ENCODE measurements at places on chromosomes 1 and 21.

DNA sequence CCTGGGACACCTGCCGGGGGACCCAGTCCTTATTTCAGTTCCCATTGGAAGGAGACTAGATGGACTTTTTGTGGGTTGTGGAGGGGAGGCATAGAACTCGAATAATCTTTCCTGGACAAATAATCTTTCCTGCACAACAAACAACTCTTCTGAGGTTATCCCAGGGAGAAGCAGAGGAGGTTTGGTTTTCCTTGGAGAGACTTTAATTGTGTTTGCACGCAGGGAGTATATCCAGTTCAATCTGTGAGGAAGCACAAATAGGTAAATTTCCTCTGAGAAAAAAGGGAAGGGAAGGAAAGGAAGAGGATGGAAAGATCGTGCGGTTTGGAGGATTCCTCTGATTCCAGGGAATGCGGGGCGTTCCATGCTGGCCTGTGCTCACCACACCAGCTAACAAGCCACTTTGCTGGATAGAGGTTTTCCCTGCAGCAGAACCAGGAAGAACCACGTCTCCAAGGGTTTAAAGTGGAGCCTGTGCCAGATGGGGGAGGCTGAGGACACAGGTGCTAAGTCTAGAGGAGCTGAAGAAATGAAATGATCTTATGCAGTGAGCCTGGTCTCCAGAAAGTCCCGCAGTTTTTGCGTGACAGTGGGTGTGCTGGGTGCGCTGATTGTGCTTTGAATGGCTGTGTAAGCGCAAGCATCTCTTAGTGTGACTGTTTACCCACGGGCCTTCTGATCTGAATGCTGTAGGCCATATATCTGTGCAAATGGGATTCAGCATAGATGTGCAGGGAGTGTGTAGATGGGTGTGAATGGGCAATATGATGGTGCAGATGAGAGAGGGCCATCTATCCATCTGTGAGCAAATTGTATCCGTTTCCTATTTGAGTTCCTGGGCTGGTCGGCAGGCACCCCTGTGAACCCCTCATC lies 7.6 kb downstream of the PAX7 start:
- no peak for DNase-seq

DNA sequence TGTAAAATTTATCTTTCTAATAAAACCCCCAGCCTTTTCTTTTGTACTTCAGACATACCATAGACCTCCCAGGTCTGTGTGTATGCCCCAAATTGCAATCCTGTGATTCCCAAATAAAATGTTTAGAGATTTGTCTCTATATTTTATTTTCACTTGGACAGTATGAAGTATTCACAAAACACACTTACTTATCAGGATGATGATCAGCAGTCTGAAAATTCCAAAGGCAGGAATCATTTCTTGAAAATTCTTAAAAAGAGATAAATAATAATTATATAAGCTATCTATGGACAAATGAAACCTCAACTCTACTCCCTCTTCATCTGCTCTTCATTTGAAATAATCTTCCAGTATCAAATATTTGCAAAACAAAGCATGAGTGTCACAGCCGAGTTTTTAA lies 11.6 kb upstream of the GJA9 start:
- no peak for DNase-seq

DNA sequence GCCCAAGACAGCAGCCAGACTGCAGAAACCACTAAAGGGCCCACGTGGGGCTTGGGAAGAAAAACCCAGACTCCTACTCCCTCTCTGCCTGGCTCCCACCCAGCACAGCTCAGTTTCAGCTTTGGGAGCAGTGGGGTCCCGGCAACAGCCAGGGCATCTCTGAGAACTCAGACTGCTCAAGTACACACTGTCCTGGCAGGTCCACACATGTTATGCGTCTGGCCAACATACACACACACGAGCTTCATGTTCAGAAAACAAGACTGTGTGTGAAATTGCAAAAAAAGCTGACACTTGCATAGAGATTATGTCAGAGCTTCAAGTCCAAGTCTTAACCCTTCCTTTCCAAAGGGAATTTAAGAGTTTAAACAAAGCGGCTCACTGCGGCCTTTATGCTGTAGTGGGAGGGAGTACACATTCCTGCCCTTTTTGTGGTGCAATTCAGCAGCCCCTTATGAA lies 136.6 kb upstream of the CD34 start:
- no peak for DNase-seq

DNA sequence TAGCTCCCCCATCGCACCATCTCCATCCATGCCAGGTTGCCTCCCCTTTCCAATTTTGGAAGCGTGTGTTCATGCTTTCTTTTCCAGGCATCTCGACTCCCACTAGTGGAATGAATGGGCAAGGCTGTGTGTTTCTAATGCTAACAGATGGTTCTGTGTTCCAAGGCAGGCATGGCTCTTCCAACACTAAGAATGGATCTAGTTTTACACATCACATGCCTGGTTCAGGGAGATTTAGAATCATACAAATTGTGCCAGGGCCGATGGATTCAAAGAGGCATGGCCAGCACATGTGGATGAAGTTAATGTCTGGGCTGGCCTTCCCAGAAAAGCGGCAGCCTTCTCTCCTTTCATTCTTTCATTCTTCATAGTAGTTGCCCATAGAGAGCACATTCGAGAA lies 438.7 kb downstream of the PRDM2 start:
- no peak for DNase-seq

- no peak for DNase-seq
These were observed 45.9 kb downstream of the CAMSAP2 start for GRCh38 chr1:200784576-200784975.

DNA sequence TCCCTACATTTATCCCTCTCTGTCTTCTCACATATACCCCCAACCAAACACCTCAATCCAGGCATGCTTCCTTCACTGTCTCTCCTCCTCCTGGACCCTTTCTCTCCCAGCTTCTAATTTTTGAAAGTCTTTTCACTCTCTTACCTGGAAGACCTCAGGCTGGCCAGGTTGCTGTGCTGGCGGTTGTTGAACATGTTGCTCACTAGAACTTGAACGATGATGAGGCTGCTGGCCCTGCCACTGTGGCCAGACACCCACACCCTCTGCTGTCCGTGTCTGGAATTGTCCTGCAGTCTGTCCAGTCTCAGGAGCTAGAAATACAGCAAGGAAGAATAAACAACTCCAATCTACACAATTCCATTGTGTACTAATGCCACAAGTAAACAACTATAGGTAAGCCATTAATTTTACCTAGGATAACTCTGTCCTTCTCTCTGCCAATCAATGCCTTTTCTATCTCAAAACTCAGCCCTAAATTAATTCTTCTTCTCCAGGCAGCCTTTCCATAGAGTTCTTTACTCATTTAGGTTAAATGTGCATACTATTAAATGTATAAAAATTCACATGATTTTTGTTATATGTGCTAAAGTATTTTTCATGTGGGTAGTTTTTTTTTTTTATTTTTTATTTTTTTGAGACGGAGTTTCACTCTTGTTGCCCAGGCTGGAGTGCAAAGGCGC lies 5.1 kb upstream of the CTSK start:
- DNase-seq, result no peak

All from glomerular endothelial cell (primary cell).